ENCODE measurements at places on chromosomes 3 and 15. TPM values are rescaled to one million over a fixed set of nuclear protein-coding genes. Genes with fewer than 3 reads are reported as not detected.

PARP3 gene
- 4.5 TPM for total RNA-seq

NT5DC2 gene
- total RNA-seq, result 273 TPM

FGF12 gene
- total RNA-seq, result 28.6 TPM

SERPINI2 gene
- 0.45 TPM for total RNA-seq

IL16 gene
- total RNA-seq, result 0.19 TPM

B4GALT4 gene
- total RNA-seq, result 146 TPM

P2RY14 gene
- not detected for total RNA-seq

CLDN11 gene
- total RNA-seq, result 14.7 TPM

GLT8D1 gene
- total RNA-seq, result 60.6 TPM

SHC4 gene
- total RNA-seq, result 0.58 TPM

DNA sequence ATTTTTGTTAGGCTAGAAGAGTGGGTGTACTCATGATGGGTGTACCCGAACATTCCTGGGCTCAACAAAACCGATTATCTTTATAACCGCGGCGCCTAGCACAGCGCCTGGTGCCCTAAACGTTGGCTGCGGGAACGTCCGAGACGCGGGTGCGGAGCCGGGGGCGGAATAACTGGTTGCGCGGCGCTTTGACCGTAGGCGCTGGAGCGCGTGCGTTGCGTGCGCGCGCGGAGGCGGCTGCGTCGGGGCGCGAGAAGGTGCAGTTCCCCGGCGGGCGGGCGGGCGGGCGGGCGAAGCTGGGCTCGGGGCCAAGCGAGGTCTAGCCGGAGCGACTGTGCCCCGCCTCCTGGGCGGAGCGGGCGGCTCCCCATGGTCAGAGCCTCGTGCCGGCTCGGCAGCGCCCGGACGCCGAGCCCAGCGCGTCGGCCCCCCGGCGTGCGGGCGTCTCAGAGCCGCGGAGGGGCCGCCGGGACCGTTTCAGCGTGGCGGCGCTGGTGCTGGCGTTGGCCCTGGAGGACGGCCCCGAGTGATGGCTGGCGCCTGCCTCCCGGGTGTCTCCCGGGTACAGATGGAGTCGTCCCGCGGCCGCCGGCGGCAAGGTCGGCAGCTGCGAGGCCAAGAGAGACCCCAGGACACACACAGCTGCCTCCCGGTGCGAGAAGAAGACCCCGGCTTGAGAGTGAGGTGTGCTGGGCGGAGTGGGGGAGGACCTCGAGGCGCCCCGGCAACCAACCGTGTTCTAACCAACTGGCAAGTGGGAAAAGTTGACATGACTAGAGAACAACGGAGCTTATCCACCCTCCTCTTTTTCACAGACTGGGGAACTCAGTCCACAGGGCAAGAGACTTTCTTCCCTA lies at the start of gene PLAAT1:
Gene PLAAT1 (plus strand): TSS at position 373 of the 857 bp plus-strand sequence. CDS start 14,429 bp downstream, outside the sequence.
- peak; percentile 90 for DNase-seq

- no peak for DNase-seq
Observed at GRCh38 chr15:48657950-48658591, 12.6 kb upstream of the FBN1 start.

GRCh38 chr3:134640378-134640777 lies 10.4 kb downstream of the KY start:
- DNase-seq, result peak; percentile 37

DNA sequence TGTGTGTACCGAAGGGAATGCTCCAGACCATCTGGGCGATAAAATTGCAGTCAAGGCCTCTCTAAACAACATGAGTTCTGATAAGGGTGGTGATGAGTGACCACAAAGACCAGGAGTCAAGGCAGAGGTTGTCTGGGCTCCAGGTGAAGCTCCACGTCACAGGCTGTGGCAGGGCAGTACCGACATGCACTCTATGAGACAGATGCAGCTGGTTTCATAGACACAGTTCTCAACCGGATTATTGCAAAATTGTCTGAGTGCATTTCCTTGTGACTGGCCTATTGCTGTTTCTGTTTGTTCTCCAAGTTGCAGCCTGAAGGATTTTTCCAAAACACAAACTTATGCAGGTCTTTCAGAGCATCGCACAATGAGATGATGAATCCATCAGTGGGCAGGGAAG lies 157.5 kb upstream of the HES1 start:
- DNase-seq, result no peak

GRCh38 chr3:55637906-55638638 lies 151.0 kb upstream of the WNT5A start:
- no peak for DNase-seq

DNA sequence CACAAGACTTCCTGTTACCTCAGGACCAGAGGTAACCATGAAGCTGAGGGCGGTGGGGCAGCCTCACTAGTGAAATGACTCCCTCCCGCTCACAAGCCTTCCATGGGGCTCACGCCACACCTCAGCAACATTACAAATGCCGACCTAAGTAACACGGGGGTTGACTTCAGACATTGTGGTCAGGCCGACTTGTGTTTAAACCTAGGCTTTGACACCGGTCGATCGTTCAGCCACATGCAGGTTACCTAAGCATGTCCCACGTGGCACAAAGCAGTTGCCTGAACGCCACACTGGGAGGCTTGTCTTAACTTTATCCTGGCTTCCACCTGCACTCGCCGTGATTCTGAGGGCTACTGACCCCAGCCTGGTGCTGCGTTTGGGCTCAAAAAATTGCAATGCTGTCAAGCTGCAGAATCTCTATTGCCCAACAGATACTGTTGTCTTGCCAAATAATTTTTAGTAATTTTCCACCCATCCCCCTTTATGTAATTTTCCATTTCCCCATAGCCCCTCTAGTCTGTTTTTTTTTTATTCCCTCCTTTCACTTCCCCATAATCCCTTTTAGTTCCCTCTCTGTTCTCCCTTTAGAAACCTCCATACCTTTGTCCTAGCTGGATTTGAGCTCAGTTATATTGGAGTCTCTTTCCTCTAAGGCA lies 158.6 kb upstream of the RGMA start:
- no peak for DNase-seq

DNA sequence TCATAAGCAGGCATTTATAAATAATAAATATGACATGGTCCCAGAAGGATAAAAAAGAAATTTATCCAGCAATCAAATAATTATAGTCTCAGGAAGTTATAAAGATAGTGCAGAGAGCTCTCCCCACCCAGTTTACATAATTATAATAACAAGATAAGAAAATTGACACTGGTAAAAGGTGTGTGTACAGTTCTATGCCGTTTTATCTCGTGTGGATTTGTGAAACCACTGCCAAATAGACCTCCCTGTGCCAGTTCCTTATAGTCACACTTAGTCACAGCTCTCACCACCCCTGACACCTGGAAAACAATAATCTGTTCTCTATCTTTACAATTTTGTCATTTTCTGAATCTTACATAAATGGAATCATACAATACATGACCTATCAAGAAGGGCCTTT lies 320.1 kb downstream of the KBTBD8 start:
- DNase-seq, result no peak

GRCh38 chr3:156304406-156304805 lies 184.0 kb downstream of the KCNAB1 start:
- no peak for DNase-seq

GRCh38 chr3:27712136-27713077 lies 9.7 kb downstream of the EOMES start:
- DNase-seq, result peak; percentile 92

DNA sequence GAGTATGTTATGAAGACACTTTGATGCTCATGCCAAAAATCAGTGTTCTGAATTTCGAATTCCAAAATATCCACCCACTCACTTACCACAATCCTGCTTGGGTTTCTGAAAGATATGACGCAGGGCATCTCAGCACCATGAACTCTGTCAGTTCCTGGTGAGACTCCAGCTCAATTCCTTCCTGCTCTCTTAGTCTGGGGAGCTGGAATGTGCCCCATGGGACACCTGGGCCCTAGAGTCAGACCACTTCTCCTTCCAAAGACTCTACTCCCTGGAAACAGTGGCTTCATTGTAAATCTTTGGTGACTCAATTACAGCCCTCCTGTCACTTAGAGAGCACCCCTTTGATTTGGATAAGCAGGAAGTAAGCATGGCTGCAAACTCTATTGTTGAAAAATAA lies 50.5 kb downstream of the CD86 start:
- DNase-seq, result no peak

GRCh38 chr3:76367281-76367680 lies 581.9 kb upstream of the ZNF717 start:
- no peak for DNase-seq

GRCh38 chr3:126067959-126068358 lies 16.0 kb downstream of the SLC41A3 start:
- DNase-seq, result no peak
